Amniotic stem cell (primary cell): ENCODE measurements at places on chromosomes 4 and X.

DNA sequence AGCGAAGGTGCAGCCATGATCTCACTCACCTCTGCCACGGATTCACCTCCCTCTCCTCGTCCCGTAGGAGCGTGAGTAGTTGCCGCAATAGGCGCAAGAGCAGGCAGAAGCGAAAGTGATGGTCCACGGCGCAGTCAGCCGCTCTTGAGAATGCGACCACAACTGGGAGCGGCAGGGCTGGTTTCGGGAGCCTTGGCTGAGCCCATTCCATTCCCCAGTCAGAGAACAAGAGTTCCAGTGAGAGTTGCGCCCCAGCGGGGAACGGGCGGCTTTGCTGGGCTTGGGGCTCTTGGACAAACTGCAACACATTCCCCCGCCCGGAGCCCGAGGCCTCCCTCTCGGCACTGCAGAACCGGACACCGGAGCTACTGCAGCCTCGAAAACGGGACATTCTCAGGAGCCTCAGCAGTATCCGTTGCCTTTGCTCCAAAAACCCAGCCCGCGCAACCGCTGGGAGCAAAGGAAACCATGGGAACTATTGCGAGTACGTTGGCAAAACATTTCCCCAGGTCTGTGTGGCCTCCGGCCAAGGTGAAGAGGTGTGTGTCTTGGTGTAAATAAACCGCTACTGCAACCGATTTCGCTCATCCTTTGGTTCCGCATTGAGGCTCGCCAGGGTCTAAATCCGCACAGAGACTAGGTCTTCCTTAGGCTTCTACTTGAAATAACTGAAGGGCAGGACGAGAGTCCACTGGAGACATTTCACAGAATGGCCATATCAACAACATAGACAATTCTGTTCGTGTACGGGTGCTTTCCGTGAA, 5.7 kb upstream of the ZBTB33 start:
- DNase-seq, result peak; percentile 1

- DNase-seq, result no peak
These were observed 141.9 kb downstream of the SLIT2 start for GRCh38 chr4:20393486-20394100.

DNA sequence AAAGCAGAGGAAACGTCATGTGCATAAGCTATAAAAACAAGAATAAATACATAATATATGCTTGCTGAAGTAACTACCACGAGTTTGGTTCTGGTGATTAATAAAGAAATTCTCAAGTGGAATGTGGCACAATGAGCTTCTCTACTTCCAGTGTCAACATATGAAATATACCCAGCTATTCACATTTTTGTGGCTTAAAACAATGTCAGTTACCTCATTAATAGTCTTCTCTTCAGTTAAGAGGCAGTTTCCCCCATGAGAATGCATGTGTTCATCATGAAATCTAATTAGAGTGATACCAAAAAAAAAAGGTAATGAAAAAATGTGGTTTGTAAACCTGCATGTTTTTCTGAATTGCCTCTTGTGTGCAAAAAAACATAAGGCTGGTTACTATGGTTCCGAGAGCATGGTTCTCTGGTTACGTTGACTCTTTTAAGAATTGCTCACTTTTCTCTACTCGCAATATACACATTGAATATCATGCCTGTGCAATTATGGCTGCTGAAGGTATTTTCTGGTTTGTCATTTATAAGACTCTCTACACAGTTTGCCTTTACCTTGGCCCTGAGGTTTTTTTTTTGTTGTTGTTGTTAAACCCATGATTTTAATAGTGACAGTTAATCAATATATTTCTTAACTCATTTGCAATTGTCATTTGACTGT, 108.2 kb downstream of the PCDH7 start:
- no peak for DNase-seq

- no peak for DNase-seq
These were observed 465.4 kb downstream of the FAT4 start for GRCh38 chr4:125780164-125780563.

DNA sequence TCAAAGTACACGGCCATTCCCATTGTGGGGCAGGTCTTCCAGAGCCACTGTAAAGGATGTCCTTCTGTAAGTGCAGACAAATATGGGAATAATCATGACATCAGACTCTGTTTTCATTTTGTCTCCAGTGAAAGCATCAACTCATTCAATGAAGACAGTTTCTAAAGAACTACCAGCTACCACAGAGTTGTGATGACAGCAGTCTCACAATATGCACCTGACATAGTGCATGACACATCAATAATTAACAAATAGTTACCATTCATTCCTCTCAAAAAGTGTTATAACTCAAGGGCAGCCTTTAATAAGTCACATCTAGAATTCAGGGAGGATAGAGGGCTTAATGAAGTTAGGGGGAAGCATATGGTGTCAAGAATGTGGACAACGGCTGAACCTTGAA, 20.2 kb downstream of the MTTP start:
- DNase-seq, result no peak

DNA sequence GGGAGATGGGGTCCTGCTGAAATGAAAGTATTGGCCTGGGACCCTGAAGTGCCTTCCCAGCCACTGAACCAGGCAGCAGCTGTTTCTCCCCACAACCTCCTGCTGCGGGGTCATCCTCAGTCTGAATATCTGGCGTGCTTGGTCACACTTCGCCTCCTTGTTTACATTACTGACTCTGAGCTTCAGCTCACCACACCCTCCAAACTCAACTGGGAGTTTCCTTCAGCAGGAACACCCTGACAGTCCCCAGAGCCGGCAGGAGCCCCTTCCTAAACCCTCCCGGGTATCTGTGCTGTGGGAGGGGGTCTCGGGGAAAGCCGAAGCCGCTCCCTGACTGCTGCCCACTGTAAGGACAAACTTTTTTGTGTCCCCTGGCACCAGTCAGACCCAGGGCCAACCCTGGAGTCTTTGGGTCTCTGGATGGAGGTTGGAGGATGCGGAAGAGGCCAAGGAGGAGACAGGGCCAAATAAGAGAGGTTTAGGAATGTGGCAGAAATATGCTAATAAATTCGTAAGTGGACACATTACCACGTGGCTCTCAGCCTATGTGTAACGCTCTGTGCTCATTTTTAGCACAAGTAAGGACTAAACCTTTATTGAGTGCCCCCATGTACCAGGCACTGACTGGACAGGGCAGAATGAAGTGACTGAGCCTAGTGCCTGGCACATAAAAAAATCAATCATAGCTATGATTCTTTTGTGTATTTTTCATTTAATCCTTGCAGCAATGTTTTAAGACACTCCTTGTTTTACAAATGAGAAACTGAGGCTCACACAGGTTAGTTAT, 20.7 kb downstream of the FHDC1 start:
- no peak for DNase-seq

GRCh38 chr4:5462896-5463295, 245.5 kb downstream of the EVC2 start:
- no peak for DNase-seq

DNA sequence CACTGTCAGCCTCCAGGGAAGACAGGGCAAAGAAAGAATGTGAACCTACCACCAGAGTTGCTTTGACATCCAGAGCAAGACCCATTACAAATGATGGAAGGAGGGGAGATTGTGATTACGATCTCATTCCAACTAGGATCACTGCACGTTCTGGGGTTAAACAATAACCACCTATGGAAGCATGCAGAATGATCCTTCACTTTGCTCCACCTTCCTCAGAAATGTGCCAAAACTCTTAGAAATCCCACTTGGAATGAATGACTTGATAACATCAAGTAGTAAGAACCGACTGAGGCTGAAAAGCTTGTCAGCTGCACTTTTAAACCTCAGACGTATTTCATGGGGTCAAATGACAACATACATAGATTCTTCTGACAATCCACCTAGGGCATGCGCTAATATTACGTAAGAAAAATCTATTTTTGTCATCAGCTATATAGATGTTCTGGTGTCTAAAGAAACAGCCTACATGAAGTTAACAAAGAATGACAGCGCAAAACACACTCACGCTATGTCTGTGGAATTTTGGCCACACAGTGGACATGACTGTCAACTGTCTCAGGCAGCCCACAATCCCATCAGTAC, 3.5 kb upstream of the STS start:
- DNase-seq, result no peak

DNA sequence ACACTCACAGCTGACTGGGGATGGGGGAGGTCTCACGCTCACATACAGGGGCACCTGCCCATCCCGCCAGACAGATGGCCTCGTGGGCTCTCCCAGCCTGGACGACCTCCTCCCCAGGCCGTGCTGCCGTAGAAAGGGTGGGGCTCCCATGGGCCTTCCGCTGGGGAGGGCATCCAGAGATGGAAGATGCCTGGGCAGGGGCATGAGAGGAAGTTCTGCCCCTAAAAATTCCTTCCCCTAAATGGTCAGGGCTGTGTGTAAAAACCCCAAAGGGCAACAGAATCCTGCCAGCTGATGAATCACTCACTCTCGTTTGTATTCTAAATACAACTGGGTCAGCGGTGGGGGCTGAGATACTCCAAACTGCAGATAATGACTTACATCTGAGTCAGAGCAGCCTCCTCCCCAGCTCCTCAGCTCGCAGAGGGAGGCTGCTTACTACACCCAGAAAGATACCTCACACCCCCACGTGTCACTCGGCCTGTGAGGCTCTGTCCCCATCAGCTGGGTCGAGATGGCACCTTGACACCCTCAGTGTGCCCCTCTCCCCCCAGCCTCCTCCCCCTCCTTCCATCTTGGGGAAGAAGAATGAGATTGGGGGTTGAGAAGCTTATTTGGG, 10.1 kb downstream of the WDR1 start:
- peak; percentile 96 for DNase-seq

DNA sequence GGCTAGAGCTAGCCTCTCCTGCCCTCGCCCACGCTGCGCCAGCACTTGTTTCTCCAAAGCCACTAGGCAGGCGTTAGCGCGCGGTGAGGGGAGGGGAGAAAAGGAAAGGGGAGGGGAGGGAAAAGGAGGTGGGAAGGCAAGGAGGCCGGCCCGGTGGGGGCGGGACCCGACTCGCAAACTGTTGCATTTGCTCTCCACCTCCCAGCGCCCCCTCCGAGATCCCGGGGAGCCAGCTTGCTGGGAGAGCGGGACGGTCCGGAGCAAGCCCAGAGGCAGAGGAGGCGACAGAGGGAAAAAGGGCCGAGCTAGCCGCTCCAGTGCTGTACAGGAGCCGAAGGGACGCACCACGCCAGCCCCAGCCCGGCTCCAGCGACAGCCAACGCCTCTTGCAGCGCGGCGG, at the start of gene AR:
AR (plus strand) TSS at position 204 of the 400 bp plus-strand sequence. CDS start 1,126 bp downstream, outside the sequence.
- no peak for DNase-seq

DNA sequence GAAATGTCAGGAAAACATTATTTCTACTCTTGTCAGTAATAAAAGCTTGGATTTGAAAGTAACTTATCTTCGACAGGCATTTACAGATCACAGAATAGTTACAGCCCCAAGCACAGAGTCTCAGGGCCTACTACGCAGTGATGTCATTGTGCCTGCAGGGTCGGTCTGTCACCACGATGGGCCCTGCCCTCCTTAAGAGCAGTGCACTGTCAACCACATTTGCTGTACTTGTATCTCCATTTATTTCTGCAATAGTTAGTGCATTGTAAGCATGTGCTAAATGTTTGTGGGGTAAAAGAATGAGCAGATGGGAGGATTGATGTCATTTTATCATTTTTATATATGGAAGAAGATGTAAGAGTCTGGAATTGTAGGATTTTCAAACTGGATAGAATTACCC, 13.6 kb upstream of the CCKAR start:
- DNase-seq, result no peak

GRCh38 chrX:20143111-20143510, 1.5 kb upstream of the EIF1AX start:
- DNase-seq, result no peak

GRCh38 chrX:13119386-13119785, 75.0 kb upstream of the FAM9C start:
- DNase-seq, result no peak

DNA sequence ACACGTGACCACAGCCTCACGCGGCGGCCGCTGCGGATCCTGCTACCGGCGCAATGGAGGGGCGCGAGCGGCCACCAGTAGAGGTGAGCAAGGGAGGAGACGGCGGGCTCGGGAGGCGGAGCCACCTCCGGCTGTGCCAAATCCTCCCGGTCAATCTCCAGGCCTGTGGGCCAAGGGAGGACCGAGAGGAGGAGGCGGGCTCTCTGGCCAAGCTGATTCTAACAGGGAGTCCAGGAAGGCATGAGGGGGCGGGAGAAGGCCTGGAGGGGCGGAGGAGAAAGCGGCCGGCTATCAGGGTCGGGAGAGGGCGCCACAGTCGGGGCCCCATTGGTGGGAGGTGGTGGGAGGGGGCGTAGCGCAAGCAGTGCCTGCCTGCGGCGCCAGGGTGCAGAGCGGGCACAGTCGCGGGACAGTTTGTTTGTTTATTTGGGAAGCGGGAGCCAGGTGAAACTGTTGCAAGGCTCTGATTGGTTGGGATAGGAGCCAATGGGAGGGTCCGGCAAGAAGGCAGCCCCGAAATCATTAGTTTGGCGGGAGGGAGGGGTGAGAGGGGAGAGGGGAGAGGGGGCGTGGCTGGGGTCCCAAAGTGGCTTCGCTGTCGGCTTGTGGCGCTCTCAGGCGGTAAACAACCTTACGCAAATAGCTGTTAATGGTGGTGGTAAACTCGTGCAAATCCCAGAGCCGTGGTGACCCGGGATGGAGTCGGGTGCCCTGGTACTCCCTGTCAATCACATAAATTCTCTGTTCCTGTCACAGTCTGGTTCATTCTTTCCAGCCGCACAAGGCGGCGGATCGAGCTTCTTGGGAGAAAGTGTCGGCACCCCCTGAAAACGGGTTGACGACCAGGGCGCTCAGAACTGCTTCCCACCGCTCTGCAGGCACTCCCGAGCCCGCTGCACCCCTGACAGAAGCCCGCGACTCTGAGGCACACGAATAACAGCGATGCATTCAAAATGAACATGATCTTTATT, at the start of gene IRS4:
IRS4 (minus strand) TSS at position 55 of the 971 bp plus-strand sequence.
- DNase-seq, result no peak

- no peak for DNase-seq
These were observed 65.5 kb downstream of the MAML3 start for GRCh38 chr4:140088323-140088967.

DNA sequence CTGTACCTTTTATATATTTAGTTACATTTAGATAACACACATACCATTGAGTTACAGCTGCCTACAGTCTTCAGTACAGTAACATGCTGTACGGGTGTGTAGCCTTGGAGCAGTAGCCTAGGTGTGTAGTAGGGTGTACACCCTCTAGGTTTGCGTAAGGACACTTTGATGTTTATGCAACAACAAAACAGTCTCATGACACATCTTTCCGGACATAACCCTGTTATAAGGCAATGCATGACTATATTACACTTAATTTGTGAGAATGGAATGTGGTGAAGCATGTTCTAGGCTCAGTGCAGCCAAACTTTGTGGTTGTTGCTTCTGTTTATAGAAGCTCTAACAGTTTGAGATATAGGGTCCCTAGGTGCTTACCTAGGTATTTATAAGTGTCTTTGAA, 65.4 kb downstream of the SPRY1 start:
- DNase-seq, result no peak

GRCh38 chrX:115367951-115368350, 78.4 kb downstream of the LUZP4 start:
- DNase-seq, result no peak
